ENCODE measurements at places on chromosomes 12 and 14. TPM values are rescaled to one million over a fixed set of nuclear protein-coding genes. Genes with fewer than 3 reads are reported as not detected.

DNA sequence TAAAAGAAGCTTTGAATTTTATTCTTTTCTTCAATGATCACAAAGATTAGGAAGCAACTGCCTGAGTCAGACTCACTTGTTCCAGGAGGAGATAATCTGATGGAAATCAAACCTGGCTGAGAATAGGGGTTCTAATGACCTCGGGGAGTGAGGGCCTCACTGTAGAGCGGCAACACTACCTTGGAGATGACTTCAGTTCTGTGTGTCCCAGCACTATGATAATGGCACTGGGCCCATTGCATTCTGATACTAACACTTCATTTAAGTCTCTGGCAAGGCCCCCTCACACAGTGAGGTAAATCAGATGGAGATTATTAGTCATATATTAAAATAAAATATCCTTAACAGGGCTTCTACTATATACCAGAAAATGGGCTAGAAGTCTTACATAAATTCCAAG, 233.3 kb upstream of the EGLN3 start:
- no peak for DNase-seq

DNA sequence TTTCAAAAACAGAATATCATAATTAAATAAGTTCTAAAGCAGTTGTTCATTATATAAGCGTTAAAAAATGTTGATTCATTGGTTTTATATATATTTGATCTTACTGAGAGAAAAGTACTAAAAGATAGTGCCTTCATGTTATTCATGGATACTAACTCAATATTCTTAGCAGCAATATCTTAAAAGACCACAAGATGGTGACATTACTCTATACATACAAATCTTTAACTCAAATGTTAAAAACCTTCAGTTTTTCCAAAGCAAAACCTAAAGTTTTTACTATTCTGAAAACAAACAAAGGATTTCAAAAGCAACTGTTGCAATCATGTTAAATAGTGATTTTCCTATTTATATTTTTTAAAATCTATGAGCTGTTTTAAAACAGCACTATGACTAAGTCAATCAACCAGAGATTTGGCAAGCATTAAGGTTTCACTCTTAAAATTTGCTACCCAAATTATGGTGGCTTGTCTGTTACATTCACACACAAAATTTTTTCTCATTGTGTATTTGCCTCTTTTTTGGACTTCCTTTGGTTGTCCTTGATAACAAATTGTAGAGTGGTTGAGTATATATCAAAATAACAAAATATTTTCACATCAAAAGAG, 50.1 kb upstream of the RERGL start:
- no peak for DNase-seq

DNA sequence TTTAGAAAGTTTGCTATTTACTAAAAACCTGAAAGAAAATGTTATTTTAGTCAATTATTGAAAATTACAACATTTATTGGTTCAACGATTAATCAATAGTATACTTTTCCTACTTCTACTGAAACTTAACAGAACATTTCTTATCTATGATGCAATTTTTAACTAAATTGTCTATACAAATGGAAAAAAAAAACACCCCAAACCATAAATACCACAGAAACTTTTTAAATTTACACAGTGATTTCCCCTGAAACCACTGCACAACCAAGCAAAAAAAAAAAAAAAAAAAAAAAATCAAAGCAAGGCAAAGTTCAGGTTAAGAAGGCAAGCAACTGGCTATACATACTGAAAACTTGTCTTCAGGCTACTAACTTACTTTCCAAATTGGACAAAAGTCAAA, 71.9 kb upstream of the POC1B start:
- DNase-seq = no peak

GRCh38 chr12:113062502-113063395, 6.2 kb downstream of the DTX1 start:
- no peak for DNase-seq

- no peak for DNase-seq
Measured at GRCh38 chr12:94898388-94898787, 105.1 kb downstream of the NDUFA12 start.

DNA sequence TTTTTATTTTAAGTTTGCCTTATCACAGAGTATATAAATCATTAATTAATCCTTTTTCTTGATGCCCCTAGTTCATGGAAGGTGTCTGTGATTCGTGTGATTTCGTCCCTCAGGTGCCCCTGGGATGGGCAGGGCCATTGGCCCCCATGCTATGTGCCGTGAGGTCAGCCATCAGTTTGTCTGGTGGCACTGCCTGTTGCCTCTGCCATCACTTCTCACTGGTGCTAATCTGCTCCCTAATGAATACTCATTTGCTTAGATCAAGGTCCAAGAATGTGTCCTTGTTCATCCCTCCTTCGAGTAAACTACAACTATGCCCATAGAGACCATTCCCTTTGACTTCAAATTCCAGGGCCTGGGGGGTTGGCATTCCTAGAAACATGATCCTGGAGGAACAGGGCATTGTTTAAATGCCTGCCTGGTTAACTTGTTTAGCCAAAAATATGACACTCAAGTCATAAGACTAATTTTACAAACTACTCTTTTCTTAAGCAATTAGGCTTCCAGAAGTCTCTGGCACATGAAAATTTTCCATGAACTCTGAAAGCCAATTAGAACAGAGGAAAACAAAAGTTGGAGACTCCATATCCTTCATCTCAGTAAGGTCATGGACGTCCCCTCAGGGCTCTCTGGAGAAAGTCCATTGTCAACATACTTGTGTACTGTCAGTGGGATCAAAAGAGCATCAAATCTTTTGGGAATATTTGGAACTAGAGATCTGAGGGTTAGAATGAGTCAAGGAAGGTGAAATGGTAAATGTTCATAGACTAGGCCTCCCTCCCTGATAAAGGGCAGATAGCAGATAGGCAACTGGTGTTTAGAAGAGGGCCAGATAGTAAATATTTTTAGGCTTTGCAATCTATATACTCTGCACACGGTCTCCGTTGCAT, 90.9 kb upstream of the PLXNC1 start:
- DNase-seq = no peak

- no peak for DNase-seq
Measured at GRCh38 chr12:4607056-4607455, 41.8 kb downstream of the AKAP3 start.

KRT71 gene
- not detected for total RNA-seq

- DNase-seq = no peak
Measured at GRCh38 chr12:34126239-34126641, 103.9 kb downstream of the ALG10 start.

LRRK2 gene
- 0.35 TPM for total RNA-seq

OR6C6 gene
- total RNA-seq = not detected

GRCh38 chr12:24822121-24822899, 126.6 kb downstream of the BCAT1 start:
- no peak for DNase-seq

DNA sequence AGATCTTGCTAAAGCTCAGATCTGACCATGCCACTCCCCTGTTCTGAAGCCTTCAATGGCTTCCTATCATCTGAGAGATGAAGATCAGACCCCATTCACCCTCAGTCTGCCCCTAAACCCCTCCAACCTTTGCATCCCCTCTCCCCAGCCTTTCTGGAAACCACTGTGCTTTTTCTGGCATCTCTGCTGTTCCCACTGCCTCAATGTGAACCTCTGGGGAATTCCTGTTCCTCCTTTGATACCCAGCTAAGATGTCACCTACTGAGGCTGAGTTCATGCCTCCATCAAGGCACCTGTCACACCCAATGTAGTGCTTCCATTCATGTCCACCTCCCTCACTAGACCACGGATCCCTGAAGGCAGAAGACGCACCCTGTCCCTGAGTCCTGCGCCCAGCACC, 19.3 kb downstream of the CYP46A1 start:
- DNase-seq = no peak

DICER1 gene
- total RNA-seq = 46.7 TPM

DNA sequence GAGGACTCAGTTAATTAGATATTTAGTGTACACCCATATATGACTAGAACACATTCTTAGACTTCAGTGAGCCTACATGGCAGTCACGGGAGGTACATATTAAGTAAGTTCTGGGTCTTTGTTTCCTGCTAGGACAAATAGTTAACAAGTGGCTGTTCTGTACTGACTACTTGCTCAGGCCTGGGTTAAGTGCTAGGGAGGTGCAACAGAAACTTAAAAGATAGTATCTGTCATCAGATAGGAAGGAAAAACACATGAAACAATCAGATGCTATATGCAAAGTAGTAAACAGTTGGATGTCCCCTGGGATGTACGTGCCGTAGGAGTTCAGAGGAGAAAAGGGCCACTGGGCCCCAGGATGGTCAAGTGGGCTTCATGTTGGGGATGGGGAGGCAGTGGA, 59.5 kb downstream of the SLC4A8 start:
- no peak for DNase-seq

GPD1 gene
- total RNA-seq = 2.6 TPM

AMIGO2 gene
- 40.9 TPM for total RNA-seq

KRT82 gene
- not detected for total RNA-seq

- no peak for DNase-seq
Measured at GRCh38 chr14:84750763-84751554, 779.0 kb upstream of the FLRT2 start.

DNA sequence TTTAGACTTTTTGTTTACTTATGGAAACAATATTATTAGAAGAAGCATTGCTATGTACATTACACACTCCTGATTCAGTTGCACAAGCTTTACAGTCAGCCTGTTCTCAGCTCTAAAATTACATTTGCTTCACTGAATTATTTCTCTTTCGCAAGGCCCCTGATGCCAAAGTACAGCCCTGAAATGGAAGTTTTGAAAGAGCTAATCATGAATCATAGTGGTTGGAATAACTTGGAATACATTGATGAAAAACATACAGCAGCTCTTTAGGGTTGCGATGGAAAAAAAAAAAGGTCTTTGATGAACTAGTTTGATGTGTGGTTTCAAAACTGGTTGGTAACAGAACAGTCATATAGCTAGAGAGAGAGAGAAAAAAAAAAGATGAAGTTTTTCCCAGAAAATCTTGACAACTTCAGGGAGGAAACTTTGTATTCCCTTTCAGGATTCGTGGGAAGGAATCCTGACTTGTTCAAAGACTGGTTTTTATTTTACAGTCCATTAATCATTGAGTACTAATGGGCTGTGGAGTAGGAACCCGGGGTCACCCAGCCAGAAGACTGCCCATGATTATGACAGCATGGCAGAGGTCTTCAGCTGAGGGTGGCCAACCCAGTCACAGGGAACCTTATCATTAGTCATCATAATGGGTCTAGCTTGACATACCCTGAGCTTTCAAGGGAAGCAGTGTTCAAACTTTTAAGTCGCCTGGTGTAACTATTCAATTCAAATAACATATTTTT, 460.1 kb downstream of the NAV3 start:
- DNase-seq = no peak

- no peak for DNase-seq
Measured at GRCh38 chr14:36313898-36314297, 6.5 kb downstream of the MBIP start.

All from glomerular endothelial cell (primary cell).